Ecto neural progenitor cell (in vitro differentiated cells): ENCODE measurements at places on chromosomes 2 and 18.
A peak's percentile ranks its signal among the peaks of the same experiment; 100 is the strongest.

GRCh38 chr2:46966576-46966975 lies 51.0 kb upstream of the MCFD2 start:
- DNase-seq, result no peak

- no peak for DNase-seq
Observed at GRCh38 chr18:24485681-24486080, 25.2 kb downstream of the HRH4 start.

- DNase-seq, result no peak
Observed at GRCh38 chr2:16900405-16901025, 234.9 kb upstream of the CYRIA start.

- no peak for DNase-seq
Observed at GRCh38 chr2:61471905-61472805, 1.3 kb upstream of the USP34 start.

- DNase-seq, result no peak
Observed at GRCh38 chr2:109582928-109583895, 30.6 kb downstream of the SEPTIN10 start.

DNA sequence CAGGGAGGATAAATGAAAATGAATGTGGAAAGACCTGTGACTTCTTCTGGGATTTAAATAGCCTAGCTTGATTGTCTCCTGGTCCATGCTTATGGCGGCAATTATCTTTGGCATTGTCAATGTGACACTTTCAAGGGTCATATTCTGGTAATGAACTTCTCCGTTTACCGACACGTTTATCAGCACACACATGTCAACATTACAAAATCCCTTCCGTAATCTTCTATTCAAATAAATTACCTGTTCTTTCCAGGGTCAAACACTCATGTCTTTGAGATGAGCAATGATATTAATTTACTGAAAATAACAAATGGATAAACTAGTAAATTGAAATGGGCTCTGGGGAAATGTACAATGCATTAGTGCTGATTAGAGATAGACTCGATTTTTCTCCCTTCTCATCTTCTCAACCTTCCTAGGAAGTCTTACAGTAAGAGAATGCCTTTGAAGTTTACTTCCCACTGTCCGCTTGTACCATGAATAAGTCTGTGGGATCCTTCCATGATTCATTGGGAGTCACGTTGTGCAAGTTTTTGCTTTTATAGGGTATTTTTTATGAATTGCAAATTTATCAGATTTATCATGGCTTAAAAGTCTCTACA lies 646.3 kb upstream of the LRATD1 start:
- DNase-seq, result no peak

GRCh38 chr2:216991563-216991962 lies 131.7 kb upstream of the TNP1 start:
- DNase-seq, result no peak

DNA sequence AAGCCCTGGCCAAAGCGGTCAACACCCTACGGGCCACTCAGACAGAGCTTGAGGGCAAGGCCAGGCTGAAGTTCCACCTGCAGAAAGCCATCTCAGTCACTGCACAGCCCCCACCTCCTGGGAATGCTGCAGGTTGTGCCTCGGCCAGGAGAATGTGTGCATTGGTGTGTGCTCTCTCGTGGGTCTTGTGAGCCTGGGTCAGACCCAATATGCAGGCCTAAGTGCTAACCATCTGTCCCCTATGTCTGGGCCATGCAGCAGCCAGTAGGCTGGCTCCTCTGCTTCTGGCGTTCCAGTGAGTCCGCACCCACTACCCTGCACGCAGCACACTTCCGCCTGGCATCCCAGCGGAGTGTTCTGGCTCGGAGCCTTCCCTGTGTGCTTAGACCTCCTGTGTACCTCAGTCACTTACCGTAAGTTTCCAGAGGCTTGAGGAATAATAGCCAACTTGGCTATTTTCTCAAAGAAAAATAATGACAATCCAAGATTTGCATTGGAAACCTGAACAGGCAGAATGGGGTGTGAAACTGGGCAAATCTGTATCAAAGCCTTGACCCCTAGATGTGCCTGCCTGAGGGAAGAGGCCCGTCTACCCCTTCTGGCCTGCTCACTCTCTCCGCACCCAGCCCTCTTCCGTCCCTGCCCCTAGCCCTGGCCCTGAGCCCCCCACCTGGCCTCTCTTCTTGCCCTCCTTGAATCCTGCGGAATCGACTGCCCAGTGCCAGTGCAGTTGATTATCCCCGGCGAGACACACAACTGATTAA lies 7.2 kb downstream of the SIX3 start:
- DNase-seq, result no peak

DNA sequence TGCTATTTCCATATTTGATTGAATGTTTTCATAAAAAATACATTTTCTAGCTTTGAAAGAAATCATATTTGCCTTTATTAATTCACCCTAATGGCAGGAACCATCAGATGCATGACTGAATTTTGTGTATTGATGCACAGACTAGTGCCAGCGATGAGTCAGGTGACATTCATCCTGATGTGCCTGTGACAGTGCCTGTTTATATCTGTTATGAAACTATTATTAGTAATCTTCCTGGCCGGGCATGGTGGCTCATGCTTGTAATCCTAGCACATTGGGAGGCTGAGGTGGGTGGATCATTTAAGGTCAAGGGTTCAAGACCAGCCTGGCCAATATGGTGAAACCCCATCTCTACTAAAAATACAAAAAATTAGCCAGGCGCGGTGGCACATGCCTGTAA lies 170.0 kb downstream of the TSN start:
- DNase-seq, result no peak

DNA sequence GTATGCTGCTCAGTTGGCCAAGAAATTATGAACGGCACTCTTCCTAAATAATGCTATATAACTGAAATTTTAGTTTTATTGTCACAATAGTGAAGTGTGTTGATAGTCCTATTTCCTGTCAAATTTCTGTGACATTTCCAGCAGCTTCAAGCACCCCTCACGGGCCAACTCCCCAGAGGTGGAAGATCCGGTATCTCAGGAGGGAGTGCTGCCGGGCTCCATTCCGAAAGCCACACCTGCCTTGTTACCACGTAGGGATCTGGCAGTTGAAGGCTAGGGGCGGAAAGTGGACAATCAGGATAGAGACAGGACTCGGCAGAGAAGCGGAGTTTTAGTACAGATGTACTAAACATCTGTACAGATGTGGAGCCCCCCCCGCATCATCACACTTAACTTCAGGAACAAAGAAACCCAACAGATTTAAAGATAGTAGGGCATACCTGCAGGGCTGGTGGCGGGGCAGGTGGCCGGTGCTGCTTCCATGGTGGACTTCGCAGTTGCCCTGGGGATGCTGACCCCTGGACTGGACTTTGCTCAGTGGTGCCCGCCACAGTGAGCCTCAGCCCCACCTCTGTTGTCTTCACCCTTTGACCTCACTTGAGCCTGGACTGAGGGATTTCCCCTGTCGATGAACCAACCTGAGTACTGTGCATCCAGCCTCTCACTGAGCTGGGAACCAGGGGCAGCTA lies 22.3 kb downstream of the ASAP2 start:
- no peak for DNase-seq

- no peak for DNase-seq
Observed at GRCh38 chr2:44320832-44321231, 40.5 kb downstream of the PREPL start.

- no peak for DNase-seq
Observed at GRCh38 chr2:8606649-8607550, 75.0 kb upstream of the ID2 start.

GRCh38 chr18:65919663-65920062 lies 168.9 kb downstream of the CDH7 start:
- no peak for DNase-seq

GRCh38 chr2:170461889-170462288 lies 253.2 kb upstream of the SP5 start:
- DNase-seq, result no peak

DNA sequence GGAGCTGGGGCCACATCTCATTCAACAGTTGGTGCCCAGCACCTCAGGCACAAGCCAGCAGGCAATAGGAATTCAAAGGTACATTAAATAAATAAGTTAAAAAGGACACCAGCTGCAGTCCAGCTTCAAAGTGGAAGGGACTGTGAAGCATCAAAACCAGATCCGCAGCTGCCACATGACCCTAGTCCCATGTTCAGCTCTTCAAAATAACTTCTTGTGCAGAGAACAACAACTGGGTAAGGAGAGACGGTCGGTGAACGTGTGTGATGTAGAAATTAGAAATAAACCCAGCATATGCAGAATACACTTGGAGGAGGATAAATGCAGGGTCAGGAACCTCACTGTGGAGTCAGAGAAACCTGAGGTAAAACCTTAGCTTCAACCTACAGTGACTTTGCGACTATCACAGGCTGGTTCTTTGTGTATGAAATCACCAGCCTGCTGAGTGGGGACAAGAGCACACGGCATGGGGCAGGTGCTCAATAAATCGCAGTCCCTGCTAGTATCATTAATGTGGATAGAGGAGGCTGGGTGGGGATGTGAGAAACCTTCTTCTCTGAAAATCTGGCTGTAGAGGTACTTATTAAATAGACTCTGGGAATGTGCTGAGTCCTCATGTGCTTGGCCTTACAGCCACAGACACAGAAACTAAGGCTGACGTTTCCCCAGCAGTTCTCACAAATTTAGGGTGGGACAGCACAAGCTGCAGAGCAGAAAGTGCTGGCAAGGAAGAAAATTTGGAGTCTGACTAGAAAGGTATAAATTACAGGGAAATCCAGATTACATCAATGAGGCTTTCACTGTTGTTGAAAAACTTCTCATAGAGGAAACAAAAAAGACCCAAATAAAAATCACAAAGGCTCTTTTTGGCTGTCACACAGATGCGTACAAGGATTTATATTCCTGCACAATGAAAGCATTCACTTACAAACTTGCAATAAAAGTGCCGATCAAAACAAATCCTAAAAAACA lies 20.7 kb downstream of the FBXO15 start:
- no peak for DNase-seq

DNA sequence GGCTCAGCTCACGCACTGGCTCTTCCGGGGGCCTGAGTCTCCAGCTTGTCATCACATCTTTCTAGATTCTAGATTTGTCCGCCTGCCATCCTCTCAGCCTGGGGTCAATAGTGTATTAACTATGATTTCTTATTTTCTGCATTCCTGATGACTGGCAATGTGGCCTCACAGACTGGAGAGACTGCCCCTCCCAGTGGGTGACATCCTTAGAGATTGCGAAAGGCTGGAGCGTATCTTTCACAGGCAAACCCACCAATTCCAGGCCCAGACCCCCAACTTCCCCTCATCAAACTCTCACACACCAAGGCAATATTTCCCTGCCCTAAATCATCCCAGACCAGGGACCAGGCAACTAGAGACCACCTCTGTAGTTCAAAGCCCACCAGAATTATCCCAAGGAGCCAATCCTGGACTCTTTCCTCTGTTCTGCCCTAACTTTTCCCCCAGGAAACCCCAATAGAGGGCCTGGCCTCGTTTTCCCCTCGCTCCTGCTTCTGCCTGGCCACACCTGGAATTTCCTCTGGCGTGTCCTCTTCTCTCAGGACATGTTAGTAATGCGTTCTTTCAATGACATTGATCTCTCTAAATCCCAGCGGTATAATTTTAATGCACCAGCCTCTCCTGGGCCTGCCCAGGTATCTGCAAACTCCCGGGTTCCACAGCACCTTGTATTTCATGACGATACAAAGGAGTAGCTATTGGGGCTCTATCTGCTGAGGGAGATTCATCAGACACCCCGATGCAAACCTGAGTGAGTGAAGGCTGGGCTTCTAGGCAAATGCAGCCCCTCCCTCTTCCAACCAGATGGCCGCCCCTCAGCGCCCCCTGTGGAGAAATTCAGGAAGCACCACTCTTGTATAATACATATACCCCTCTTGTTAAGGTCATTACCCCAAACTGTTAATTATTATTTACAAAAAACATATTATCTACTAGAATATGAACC lies 2.4 kb upstream of the KCNF1 start:
- DNase-seq, result peak; percentile 81

DNA sequence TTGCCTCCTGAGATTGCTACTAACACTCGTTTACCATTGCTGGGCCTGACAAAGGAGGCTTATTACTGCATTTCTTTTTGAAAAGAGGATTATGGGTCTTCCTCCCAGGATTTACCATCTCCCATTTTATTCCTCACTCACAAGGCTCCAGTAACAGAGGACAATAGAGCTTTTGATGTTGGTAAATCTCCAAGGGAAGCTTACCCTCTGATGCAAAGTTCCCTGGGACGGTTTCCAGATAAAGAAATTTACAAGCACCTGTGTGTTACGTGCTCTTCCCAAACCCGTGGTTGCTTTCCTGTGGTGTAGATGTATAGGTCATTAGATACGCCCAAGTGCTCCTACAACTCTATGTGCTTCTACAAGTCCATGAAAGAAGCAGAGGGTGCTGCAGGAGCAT lies 17.1 kb downstream of the VSNL1 start:
- DNase-seq, result no peak

GRCh38 chr2:37464067-37464466 lies 119.6 kb downstream of the QPCT start:
- no peak for DNase-seq

GRCh38 chr18:79735071-79735980 lies 55.7 kb downstream of the CTDP1 start:
- no peak for DNase-seq

- no peak for DNase-seq
Observed at GRCh38 chr2:196266855-196267254, 95.5 kb upstream of the STK17B start.

- DNase-seq, result no peak
Observed at GRCh38 chr2:30514134-30514847, 67.2 kb downstream of the LCLAT1 start.
